ENCODE measurements at places on chromosomes 1 and 21. TPM values are rescaled to one million over a fixed set of nuclear protein-coding genes. Genes with fewer than 3 reads are reported as not detected.

DNA sequence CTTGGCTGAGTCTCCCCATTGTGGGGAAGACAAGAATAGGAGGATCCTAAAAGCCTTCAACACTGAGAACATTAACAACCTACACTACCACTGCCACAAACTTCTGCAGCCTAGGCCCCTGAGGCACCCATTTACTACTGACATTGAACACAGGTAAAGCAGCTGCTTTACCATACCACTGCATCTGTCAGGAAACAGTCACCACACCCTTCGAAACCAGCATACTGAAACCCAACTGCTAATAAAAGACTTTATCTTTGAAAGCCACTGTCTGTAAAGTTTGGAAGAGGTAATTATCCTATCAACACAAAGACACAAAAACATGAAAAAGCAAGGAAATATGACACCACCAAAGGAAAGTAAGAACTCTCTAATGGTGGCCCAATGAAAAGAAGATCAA is 7.4 kb downstream of the IFNAR1 start:
- no peak for DNase-seq

GRCh38 chr1:44460107-44460882 is 55.2 kb downstream of the RNF220 start:
- no peak for DNase-seq

- DNase-seq: peak; percentile 49
Observed at GRCh38 chr1:107782217-107782845, 182.6 kb downstream of the VAV3 start.

The SH3D21 gene
- 1.5 TPM for total RNA-seq

DNA sequence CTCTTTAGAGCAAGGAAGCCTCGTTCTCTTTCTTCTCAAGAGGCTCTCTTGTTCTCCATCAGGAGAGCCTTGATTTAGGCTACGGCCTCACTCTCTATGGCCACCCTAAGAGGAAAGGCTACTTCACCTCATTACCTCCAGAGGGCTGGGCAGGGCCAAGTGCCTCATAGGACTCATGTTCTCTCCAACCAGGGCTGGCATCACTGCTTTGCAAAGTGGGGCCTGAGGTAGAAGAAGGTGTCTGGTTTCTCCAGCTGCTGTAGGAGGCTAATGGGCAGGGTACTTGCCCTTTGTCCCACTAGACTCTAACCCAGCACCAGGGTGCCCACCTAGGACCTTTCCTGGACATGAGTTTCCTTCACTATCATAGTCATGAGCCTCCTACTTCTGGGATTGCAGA is 2.1 kb upstream of the ATXN7L2 start:
- no peak for DNase-seq

The IL20 gene
- 0.25 TPM for total RNA-seq

GRCh38 chr1:143643148-143643885 is 328.5 kb downstream of the FAM72C start:
- DNase-seq: no peak

GRCh38 chr21:16145479-16145878 is 415.7 kb downstream of the USP25 start:
- DNase-seq: no peak

- DNase-seq: peak; percentile 25
Observed at GRCh38 chr1:155277902-155278688, 832 bp downstream of the HCN3 start.

DNA sequence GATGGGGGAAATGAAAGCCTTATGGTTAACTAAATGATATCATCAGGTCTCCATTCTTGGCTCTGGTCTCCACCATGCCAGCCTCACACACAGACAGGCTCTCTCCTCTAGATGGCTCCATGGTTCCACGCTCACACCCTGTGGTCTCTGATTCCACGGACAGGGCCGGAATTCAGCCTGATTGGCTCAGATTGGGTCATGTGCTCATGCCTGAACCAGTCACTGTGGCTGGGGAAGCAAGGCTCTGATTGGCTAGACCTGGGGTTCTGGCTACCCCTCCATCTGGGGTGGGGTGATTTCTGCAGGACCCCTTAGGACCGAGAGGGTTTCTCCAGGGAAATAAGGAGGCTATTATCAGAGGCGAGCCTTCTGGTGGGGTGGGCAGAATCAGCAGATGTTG is 277.0 kb downstream of the PTPRU start:
- peak; percentile 19 for DNase-seq

- DNase-seq: peak; percentile 26
Observed at GRCh38 chr1:41901551-41901950, 17.2 kb downstream of the HIVEP3 start.

- peak; percentile 29 for DNase-seq
Observed at GRCh38 chr1:200837931-200838571, 34.7 kb upstream of the GPR25 start.

DNA sequence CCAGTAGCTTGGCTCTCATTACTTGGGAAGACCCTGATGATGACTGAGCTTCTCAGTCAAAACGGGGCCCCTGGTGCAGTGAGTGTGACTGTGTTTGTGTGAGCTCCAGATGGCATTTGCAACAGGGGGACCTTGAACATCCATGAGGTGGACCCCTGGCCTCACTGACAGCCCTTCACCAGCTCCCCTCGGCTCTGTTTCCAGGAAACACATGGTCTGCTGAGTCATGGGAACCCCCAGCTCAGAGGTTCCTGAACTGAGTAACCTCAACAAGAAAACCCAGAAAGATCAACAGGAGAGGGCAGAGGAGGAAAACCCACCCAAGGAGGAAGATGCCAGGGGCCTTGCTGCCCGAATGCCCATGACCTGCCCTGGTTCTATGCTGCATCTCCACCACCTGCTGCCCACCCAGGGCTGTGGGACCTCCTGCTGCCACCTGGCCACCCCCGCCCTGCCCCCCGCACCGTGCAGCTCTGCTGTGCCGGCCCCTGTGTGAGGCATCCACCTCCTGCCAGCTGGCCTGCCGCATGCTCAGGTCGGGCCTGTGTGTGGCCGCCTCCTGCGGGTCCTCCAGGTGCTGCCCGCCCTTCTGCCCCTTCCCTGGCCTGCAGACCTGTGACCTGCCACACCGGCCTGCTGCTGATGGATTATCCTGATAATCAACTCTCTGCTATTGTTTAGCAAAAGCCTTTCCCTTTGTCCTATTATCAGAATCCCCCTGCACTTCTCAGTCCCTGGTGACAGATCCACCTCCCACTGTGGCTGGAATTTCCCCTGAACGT is 4.2 kb upstream of the KRTAP12-1 start:
- no peak for DNase-seq

The RAP1GAP gene
- total RNA-seq: 0.03 TPM

DNA sequence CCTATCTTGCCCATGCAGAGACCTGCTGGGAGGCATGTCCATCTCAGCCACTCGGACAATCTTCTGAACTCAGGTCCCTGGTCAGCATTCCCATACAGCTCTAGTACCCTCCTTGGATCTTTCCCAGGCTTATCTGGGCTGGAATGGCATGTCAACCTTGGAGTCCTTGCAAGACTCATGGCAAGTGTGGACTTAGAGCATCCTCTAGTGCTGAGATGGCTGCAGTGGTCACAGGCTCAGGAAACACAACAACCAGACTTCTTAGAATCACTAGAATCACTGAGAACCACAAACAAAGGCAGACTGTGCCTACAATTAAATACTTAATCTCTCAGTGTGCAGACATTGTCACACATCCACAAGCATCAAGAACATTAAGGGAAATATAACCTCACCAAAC is 73.1 kb upstream of the TSHB start:
- DNase-seq: no peak

The UTS2 gene
- total RNA-seq: not detected

- DNase-seq: no peak
Observed at GRCh38 chr1:24827379-24828135, 82.3 kb downstream of the CLIC4 start.

- no peak for DNase-seq
Observed at GRCh38 chr1:101137144-101138126, 99.4 kb upstream of the S1PR1 start.

The TNNT2 gene
- not detected for total RNA-seq

GRCh38 chr1:48920851-48921250 is 144.2 kb upstream of the BEND5 start:
- no peak for DNase-seq

DNA sequence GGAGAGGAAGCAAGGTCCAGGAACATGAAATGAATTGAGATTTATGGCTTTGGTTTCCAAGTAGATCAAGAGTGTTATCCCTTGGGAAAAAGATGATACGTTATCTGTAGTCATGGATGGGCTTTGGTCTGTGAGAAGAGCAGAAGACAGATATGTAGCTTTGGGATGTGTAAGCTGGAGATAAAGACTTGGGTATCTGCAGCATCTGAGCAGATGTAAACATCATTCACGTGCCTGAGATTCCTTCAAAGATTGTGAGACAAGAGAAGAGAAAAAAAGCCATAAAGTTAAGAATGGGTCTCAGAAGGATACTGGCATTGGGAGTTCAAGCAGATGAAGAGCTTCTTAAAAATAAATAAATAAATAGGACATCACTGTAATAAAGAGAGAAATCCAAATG is 217.8 kb downstream of the PTPRC start:
- no peak for DNase-seq

- DNase-seq: no peak
Observed at GRCh38 chr1:240413732-240414131, 198.2 kb downstream of the GREM2 start.

DNA sequence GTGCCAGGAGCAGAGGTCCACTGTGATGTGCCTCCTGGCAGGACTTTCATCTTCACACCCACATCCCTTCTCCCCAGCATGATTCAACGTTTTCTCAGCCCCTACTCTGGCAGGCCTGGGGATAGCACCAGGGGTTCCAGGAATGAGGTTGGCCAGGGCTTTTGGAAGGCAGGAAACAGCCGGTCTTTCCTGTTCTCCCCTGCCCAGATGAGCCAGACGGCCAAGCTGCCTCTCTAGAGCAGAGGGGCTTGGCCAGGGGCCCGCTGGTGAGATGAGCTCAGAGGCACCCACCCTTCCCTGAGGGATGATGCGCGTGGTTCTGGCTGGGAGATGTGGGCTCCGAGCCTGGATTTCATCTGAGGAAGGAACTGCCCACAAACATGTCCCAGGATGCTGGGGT is 4.3 kb upstream of the MFAP2 start:
- DNase-seq: no peak

GRCh38 chr1:151693057-151693651 is 23.4 kb downstream of the CELF3 start:
- no peak for DNase-seq

The PRAMEF33 gene
- total RNA-seq: not detected

GRCh38 chr1:228445843-228446650 is 29.4 kb upstream of the TRIM17 start:
- no peak for DNase-seq

The F11R gene
- 4.5 TPM for total RNA-seq

DNA sequence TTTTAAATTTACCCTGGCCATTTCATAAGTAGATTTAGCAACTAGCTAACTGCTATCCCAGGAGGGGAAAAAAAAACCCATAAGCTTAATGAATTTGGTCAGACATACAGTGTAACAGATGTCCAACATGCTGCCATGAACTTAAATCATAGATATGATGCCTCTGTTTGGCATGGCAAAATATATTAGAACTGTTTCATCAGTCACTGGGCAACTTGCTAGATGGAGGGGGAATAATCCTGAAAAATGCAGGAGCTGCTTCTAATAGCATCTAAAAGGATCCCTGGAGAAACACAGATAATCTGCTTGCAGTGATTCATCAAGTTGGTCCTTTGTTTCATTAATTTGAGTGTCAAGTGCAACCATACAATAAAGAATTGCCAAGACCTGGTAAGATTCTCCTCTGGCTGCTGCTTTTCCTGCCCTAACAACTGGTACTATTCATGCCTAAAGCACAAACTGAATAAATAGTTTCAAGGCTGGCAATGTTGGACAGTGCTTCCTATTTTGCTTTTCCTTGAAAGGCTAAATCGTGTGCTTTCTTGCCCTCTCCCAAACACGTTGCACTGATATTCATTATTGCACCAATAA is 1.5 kb upstream of the ST6GALNAC5 start:
- no peak for DNase-seq

DNA sequence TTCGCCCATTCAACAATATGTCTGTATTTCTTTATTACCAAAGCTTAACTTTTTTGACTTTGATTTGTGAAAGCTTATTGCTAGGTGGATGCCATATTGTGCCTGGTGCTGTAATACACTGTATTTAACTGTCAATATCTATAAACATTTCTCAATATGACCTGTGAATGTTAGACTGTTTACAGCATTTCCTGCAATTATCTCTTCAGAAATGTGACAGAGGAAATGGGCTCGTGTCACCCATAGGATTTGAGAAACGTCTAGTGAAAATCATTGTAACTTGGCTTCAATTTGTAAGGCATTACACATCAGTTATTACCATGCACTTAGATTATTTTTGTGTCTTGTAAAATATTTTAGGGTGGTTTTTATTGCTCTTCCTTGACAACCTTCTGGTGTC is 237.8 kb upstream of the ADGRL2 start:
- DNase-seq: no peak

The SLAMF1 gene
- not detected for total RNA-seq

DNA sequence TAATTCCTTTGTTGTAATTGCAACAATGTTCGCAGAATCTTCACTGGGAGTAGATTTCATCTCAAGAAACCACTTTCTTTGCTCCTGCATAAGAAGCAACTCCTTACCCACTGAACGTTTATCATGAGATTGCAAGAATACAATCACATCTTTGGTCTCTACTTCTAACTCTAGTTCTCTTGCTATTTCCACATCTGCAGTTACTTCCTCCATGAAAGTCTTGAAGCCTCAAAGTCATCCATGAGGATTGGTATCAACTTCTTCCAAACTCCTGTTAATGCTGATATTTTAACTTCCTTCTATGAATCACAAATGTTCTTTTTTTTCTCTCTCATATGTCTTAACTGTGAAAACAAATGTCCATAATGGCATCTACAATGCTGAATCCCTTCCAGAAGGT is 118.6 kb upstream of the RAB4A start:
- no peak for DNase-seq

DNA sequence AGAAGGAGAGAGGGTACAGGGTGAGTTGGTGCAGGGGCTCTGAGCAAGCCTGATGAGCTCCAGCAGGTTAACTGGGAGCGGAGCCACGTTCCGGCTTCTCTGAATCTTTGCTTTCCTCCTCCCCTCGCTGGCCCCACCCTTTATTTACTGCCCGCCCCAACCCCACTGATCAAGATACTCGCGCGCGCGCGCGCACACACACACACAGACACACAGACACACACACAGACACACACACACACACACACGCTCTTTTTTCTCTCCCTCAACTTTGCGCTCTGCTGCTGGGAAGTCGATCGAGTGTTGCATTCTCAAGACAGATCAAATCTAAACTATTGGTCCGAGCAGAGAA is at the start of gene GRIK1:
Gene GRIK1, minus strand, starts transcription at position 73 of the 352 bp plus-strand sequence.
- DNase-seq: no peak

DNA sequence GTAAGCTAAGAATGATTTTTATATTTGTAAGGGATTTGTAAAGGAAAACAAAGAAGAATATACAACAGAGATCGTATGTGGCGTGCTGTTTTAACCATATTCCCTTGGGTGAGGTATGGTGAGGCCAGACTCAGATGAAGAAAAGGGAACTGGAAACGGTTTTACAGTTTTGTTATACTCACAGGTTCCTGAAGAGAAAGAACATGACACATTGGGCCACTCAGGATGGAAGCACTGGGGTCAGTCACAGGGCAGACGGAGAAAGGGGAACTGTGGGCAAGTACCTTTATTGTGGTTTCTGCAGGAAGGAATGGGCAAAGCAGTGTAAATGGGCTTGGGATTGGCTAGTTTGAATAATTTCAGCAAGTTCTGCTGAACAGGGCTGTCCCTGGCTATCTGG is 177.4 kb downstream of the LBR start:
- DNase-seq: no peak

GRCh38 chr1:64895500-64895899 is 70.8 kb downstream of the JAK1 start:
- DNase-seq: no peak

GRCh38 chr1:204960306-204961125 is 82.5 kb upstream of the CNTN2 start:
- no peak for DNase-seq

GRCh38 chr1:202540448-202540847 is 169.8 kb downstream of the SYT2 start:
- DNase-seq: no peak
